ENCODE measurements at places on chromosomes 4 and X.
A peak's percentile ranks its signal among the peaks of the same experiment; 100 is the strongest.

GRCh38 chr4:87445964-87446363 is 23.6 kb downstream of the NUDT9 start:
- DNase-seq = no peak

GRCh38 chrX:22194660-22194945 is 78.1 kb upstream of the CBLL2 start:
- DNase-seq = no peak

- DNase-seq = no peak
Observed at GRCh38 chr4:186854256-186854655, 130.6 kb upstream of the FAT1 start.

DNA sequence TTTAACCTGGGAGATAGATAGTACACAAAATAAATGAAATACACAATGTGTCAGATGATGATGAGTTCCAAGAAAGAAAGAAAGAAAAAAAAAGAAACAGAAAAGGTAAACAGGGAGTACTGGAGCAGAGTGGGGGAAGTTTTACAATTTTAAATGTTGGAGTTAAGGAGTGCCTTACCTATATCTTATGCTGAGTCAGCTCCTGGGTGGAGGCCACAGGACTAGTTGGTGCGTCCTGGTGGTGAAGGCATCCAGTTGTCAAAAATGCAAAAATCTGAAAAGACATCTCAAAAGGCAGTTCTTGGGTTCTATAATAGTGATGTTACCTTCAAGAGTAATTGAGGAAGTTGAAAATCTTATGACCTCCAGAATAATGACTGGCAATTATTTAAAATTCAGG is 42.4 kb upstream of the MTMR8 start:
- DNase-seq = no peak

GRCh38 chr4:36900446-36900987 is 344.0 kb upstream of the NWD2 start:
- no peak for DNase-seq

- no peak for DNase-seq
Observed at GRCh38 chr4:55124322-55125076, 896 bp downstream of the KDR start.

- DNase-seq = peak; percentile 24
Observed at GRCh38 chrX:66914080-66914479, 275.2 kb upstream of the EDA2R start.

GRCh38 chrX:153971450-153972367 is at the start of gene HCFC1:
HCFC1 (minus strand) TSS chrX:153971818; CDS start chrX:153970840, 978 bp downstream.
- DNase-seq = peak; percentile 84

DNA sequence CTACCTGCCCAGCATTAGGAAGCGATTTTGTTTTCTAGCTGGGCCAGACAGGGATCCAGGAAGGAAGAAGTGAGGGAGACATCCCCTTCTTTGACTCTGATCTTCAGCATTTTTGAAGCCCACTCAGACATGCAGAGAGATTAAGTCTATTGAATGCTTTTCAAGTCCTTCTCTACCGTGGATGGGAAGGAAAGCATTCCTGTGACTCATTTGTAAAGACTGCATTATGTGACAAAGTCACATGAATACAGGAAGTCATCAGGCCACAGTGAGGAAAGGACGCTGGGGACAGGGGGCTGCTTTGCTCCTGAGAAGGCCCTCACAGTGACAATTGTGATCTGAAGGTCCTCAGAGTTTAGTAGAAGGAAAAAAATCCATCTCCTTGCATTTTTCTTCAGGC is 67.4 kb upstream of the GBA3 start:
- DNase-seq = peak; percentile 4

- DNase-seq = peak; percentile 72
Observed at GRCh38 chr4:169485791-169486742, 126.3 kb downstream of the NEK1 start.

- DNase-seq = peak; percentile 80
Observed at GRCh38 chr4:53962516-53963225, 101.7 kb downstream of the CHIC2 start.

DNA sequence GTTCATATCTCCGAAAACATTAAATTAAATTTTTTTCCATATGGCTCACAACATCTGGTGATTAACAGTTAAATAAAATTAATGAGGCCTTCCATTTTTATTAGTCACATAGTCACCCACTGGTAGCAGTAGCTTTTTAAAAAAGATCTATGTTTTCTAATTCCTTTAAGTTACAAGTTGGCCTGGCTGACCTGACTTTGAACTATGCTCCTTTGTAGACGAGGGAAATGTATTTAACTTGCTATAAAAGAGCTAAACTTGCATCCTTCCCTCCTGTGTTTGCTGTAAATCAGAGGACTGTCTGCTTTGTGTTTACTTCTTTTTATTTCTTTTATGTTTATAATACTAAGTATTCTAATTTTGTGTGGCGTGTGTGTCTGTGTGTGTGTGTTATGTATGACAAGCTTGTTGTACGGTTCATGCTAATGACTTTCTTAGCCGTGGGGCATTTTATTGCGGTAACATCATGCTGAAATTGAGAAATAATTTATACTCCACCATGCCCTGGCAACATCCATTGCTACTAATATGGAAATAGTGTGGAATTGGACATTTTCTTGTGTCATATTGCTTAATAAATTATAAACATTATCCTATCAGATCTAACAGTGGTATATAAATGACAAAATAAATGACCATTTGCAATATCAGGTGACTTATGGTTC is 241.7 kb downstream of the SNCA start:
- DNase-seq = no peak

All from epithelial cell of esophagus (primary cell).